ENCODE measurements at places on chromosomes 1 and 21.

DNA sequence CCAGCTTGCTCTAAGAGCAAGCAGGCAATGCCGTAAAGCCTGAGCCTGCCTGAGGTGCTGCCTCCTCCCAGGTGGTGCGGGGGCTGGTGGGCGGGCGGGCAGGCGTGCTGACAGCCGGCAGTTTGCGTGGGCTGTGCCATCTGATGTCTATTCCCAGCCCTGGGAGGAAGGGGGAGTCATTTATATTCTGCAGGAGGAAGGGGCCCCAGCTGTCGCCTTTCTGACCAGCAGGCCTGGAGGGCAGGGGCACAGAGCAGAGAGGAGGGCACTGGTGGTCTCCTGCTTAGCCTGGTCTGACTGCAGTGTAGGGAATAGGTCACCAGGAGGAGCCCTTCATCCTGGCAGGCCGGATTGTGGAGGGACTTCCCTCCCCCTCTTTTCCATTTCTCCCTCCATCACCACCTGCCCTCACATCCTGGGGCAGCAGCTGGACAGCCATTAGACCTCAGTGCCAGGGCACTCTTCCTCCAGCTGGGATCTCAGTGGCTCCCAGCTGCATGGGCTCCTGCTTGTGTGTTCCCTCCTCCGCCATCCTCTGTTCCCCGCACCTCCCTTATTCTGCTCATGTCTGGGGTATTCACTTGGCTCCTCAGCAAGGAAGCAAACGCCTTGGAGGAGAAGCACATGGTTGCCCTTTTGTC, 4.4 kb downstream of the CYB561D1 start:
- DNase-seq = no peak

DNA sequence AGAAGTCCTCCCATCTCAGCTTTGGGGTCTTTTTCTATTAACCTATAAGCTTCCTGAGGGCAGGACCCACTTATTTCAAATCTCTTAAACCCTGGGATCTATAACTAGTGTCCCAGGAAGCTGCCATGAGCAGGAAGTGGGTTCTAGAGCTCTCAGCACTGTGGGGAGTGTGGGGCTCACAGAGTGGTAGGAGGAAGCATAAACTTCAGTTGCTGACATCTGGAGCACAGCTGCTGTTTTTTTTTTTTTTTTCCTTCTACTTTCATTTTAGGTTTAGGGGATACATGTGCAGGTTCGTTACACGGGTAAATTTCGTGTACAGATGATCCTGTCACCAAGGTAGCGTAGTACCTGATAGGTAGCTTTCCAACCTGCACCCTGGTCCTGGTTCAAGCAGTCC, 59.3 kb downstream of the AK4 start:
- no peak for DNase-seq

DNA sequence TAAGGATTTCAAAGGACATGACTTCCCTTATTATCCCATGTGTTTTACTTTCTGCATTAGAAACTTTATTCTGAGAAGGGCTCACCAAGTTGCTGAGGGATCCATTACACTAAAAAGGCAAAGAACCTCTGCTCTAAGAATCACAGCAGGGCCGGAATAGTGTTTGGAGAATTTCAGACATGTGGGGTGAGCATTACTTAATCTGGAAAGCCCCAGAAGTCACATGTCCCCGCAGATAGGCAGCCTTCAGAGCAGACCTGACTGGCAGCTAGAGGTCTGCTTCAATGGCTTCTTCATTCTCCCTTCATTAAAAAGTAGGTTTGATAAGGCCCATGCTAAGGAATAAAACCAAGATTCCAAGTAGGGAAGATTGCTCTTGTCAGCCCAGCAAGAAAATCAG, 52.6 kb upstream of the RBM15 start:
- no peak for DNase-seq

- DNase-seq = no peak
These were observed 40.6 kb upstream of the LBR start for GRCh38 chr1:225468270-225469020.

DNA sequence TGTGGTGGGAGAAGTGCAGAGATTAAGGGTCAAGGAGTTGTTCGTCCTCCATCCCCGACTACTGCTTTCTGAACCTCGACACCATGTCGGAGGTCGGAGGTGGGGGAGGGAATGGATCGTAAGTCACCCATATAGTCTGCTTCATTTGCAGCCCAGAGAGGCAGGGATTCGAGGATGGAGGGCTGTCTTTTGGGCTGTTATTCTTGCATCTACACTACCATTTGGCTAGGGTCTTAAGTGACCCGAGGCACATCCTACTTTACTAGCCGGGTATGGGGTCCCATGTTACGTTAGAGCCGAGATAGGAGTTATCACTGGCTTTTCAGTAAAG, 578 bp downstream of the USP21 start:
- DNase-seq = no peak

GRCh38 chr1:194629011-194629410, 1442.6 kb upstream of the B3GALT2 start:
- no peak for DNase-seq

- no peak for DNase-seq
These were observed 41.5 kb upstream of the GBP6 start for GRCh38 chr1:89322402-89322801.

DNA sequence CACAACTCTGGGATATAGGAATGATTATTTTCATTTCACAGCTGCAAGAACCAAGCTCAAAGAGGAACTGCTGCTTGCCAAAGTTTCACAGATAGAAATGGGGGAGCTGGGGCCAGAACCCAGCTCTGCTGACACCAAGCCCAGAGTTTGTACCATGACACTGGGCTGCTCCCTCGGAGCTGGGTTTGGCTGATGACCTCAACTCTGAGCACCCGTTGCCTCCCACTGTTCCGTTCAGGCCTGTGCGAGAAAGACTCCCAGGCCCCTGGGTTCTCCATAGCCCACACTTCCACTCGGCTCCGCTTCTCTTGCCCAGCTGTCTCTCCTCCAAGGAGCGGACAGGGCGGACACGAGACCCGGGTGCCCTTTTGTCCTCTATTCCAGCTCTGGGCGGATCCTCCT, 55.2 kb downstream of the NGF start:
- no peak for DNase-seq

GRCh38 chr21:23522751-23523150, 2084.5 kb downstream of the MRPL39 start:
- DNase-seq = no peak

- DNase-seq = no peak
These were observed 187.2 kb upstream of the FOXD3 start for GRCh38 chr1:63135174-63135512.

- DNase-seq = no peak
These were observed 172.8 kb downstream of the MATN1 start for GRCh38 chr1:30550365-30551220.

GRCh38 chr1:231384696-231385415, 37.2 kb downstream of the EGLN1 start:
- DNase-seq = no peak

DNA sequence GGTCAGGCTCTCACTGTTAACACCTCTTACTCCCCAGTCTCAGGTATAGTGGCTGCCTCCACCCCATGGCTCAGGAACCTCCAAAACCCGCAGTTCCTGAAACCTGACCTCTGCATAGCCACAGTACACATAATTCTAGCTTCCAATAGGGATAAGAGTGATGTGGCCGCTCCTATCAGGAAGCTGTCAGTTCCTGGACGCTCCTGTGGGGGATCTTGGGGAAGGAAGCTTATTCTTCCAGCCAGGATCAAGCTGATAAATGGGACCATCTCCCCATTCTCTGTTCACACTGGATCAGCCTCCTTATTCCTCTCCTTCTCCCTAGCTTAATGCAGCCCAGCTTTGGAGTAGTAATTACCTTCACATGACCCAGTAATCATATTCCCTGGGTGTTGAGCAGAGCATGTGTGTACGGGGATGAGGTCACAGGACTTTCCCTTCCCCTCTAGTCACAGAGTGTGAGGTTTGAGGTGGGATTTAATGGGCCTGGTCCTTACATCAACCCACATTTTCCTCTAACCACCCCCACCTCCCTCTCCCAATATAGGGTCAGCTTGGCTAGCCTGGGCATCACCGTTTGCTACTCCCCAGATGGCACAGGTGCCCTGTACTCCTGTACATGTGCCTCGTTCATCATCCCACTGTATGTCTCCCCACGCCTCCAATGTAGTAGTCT, 7.0 kb upstream of the POU3F1 start:
- no peak for DNase-seq

GRCh38 chr21:34603002-34603709, 11.8 kb downstream of the RCAN1 start:
- DNase-seq = no peak

DNA sequence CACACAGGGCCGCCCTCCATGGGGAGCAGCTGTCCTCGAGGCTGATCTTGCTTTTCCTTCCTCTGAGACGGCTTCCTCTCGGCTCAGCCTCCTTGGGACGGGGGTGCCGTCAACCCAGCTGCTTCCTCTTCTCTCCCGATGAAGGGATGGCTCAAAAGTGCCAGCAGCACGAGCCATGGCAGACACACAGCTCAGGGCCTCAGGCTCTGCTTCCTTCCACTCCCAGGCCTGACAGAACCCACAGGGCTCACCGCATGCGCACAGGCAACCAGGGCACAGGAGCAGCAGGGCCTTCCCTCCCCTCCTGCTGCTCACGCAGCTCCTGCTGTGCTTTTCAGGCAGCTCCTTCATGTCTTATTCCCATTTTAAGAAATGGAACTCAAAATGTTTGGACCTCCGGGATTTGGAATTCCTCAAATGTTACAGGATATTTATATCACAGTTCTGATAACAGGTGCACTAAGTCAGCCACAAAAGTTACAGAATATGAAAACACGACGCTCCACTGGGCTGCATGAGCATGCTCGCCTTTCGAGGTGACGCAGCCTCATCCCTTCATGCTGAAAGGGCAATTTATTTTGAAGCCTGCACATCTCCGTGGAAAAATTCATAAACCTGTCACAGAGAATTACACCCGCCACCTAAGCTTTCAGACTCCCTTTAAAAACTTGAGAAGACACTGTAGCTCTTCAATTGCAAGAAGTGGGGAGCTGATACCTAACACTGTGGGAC, 84.4 kb downstream of the HSF2BP start:
- DNase-seq = no peak
